ENCODE measurements at places on chromosomes 7 and 10.

- DNase-seq = peak; percentile 96
Measured at GRCh38 chr7:142808802-142809583, 38.2 kb downstream of the PRSS2 start.

DNA sequence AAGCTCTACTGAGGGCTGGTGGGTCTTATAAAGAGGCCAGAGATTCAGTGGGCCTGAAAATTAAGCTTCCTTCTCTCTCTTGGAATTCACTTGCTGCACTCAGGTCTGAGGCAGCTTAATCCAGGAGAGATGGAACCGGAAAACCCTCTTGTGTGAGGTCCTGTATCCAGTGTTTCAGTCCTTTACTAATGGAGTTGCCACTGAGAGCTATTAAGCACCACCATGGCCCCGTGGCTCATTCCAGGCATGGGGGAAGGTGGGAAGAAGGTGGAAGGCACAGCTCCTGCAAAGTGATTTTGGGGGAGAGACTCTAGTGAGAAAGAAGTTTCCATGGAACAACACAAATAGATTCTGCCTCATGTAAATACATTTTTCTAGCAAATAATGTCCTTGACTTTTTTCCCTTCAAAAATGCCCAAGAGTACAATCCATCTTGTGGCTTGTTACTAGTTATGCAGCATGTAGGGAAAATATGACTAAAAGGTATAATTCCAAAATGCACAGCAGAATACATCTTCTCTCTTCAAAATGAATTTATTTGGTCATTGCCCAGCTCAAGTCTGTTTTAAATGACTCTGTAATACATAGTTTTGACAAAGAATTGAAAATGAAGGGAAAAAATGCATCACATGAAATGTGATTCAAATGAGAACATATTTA lies 46.7 kb upstream of the FOXI2 start:
- no peak for DNase-seq

GRCh38 chr10:112789248-112789647 lies 160.8 kb upstream of the TCF7L2 start:
- no peak for DNase-seq

DNA sequence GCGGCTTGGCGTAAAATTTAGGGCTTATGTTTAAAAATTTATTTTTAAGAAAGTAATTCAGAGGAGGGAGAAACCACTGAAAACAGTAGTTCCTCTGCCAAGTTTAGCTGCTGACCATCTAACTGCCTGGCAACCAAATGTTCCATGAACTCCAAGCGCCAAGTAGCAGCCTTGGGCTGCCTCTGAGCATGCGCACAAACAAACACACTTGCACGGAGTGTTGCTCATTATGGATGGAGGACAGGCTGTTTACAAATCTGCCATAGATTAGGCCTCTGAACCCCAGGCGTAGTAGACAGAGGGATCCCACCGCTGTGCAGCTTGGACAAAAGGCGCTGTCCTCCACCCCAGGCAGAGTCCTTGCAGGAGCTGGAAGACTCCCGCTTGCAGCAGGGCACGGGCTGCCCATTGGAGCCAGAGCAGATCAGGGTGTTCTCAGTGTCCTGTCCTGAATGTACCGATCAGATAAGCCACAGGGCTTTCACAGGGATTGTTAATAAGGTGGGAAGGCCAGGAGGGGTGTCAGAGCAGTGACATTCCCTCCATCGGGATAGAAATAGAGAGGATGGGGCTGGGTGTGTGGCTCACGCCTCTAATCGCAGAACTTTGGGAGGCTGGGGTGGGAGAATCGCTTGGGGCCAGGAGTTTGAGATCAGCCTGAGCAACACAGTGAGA lies 47.7 kb upstream of the LYZL1 start:
- DNase-seq = no peak

DNA sequence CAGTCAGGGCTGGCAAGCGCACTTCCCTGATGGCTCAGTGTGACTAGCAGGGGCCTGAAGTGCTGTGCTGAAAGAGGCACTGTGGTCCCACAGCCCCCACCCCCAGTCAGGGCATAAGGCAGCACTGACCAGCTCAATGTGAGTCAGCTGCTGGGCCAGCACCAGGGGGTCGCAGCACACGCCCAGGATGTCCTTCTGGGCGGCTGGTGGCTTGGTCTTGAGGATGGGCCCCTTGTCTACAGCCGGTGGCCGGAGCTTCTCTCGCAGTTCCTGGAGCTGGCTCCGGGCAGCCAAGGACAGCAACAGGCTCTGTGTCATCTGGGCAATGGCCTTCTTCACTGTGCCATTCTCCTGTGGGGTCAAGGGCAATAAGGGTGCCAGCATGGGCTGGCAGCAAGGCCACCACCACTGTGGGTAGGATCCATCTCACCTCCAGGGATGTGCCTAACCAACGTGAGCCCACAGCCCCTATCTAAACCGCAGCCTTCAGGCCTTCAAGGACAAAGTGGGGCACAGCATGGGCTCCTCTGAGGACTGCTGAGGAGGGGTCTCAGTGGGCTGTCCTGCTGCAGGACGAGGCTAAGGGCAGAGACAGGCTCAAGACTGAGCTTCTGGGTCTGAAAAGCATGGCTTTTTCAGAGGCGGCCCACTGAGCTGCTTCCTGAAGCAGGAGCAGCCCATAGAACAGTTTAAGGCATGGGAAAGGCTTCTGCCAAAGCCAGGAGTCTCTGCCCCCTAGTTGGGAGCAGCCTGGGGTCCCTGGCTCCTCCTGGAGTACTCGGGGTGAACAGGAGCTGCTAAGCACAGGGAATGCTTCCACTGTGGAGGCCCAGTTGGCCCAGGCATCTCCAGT lies 62.5 kb downstream of the CSGALNACT2 start:
- no peak for DNase-seq

DNA sequence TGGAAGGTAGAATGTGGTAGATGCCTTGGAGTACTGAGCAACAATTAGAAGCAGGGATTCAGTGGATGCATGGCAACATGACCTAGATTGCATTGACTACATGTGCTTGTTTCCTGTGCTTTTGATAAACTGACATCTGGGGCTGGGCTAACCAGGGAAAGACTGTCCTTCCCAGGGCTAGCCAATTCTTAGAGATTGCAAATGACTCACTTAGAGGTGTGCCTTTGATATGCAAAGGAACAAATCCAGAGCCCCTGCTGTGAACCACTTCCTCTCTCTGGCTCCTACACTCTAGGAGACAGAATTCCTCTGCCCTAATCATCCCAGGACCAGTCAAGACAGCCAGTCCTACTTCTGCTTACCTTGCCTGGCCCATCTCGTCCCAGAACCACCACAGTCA lies 651.5 kb downstream of the LRMDA start:
- no peak for DNase-seq

GRCh38 chr10:10223131-10223530 lies 794.5 kb upstream of the CELF2 start:
- no peak for DNase-seq

DNA sequence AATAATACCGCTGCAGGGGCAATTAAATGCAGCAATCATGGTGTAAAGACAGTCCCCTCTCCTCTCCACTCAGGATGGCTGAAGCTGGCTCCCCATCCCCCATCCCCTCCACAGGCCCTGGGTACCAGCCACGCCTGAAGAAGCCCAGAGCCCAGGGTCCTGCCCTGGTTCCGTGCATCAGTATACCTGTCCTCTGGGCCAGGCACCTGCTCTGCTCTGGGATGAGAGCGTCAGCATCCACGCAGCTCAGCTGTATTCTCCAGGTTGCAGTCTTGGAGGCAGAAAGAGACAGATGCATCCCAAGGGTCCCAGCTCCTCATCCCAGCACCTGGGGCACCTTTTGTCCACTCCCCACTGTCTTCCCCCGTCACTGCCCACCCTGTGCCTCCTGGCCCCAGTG lies 233.8 kb downstream of the TCERG1L start:
- DNase-seq = no peak

GRCh38 chr7:159117366-159118196 lies 27.1 kb downstream of the VIPR2 start:
- DNase-seq = no peak

GRCh38 chr7:17528636-17529035 lies 230.2 kb downstream of the AHR start:
- no peak for DNase-seq

GRCh38 chr7:139362981-139363380 lies 3.3 kb downstream of the LUC7L2 start:
- DNase-seq = no peak

- no peak for DNase-seq
Measured at GRCh38 chr7:50812841-50813475, 30.3 kb upstream of the GRB10 start.

DNA sequence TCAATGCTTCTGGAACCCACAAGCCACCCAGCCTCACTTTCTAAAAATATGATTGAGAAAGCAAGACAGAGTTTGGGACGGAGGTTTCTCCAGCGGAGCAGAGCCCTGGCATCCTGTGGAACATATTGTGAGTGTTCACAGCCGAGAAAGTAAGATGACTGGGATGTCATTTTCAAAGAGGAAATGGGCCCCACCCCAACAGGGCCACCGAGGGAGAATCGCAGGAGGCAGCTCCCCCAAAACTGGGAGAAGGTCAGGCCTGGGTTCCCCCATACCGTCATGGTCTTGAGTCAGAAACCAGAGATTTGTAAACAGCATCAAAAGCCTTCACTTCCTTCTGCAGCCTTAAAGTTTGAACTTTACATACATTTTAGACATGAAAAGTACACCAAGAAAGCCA lies 560.0 kb downstream of the PTPRN2 start:
- DNase-seq = no peak

GRCh38 chr10:77593771-77594470 lies 43.7 kb downstream of the KCNMA1 start:
- DNase-seq = no peak

DNA sequence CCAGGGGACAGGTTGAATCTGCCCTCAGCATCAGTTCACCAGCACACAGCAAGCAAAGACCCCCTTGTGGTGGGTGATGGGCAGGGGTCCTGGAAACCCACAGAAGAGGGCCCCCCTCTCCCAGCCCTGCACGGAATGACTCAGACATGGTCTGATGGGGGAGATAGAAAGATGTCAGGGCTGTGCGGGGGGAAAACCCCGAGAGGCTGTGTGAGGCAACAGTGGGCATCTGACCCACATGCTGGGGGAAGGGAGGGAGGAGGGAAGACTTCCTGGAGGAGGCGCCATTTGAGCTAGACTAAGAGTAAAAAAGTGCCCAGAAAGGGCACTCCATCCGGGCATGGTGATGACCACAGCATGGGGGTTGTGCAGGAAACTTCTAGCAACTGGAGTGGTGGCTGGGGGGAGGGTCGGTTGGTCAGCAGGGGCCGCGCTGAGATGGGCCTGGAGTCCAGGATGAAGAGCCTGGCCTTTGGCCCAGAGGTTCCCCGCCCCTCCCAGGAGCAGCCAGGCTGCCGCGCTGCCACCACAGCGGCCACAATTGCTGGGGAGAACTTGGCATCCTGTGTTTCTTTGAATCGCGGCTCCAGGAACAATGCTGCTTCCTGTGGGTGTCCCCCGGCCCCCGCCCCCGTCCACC lies 2.5 kb downstream of the LFNG start:
- DNase-seq = peak; percentile 75

DNA sequence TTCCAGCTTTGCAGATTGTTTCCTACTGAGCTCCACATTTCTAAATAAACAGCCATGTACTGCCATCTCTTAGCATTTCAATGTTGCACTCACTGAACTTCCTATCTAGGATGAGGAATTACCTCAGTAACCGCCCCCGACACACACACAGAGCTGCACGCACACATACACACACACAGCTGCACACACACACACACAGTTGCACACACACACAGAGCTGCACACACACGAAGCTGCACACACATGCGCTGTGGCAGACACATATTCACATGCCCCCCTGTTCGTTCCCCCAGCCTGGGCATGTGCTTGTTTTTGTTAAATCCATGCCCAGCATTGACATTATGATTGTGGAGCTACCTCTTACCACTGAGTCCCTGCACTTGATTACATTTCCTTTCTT lies 39.6 kb upstream of the CNPY1 start:
- no peak for DNase-seq

- no peak for DNase-seq
Measured at GRCh38 chr10:63889803-63890202, 368.6 kb downstream of the REEP3 start.

All from stimulated activated CD4-positive, alpha-beta T cell treated with anti-CD3 and anti-CD28 coated beads, Interleukin-1b, Interleukin-23, amount 100 ng/mL, for 48 hours (primary cell).